HT-29 (cell line): ENCODE measurements at places on chromosomes 16 and 17. TPM values are rescaled to one million over a fixed set of nuclear protein-coding genes. Genes with fewer than 3 reads are reported as not detected.

GRCh38 chr17:64496348-64496785 lies 487 bp downstream of the POLG2 start:
- peak; percentile 38 for DNase-seq

Gene MT1M
- total RNA-seq: not detected in 2 replicates

- no peak for DNase-seq
Observed at GRCh38 chr16:64534180-64534780, 587.6 kb downstream of the CDH11 start.

Gene RAB37
- total RNA-seq: 0.55 and 1.0 TPM in 2 replicates

- DNase-seq: peak; percentile 56
Observed at GRCh38 chr17:17313350-17313991, 10.3 kb downstream of the NT5M start.

- DNase-seq: no peak
Observed at GRCh38 chr17:28398280-28398981, 7.6 kb downstream of the SLC46A1 start.

DNA sequence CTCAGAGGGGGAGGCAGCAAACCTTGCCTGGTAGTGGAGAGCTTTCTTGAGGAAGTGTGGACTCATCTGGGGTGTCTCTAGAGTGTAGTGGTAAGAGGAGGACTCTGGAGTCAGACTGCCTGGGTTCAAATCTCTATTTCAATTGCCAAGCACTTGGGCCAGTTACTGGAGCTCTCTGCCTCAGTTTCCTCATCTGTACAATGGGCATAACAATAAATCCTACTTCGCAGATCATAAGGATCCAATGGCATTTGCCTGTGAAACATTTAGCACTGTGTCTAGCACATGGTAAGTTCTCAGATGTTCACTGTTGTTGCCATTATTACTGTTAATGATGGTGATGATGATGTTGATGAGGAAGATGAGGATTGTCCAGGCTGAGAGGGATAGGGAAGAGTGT lies 23.6 kb upstream of the WFDC1 start:
- DNase-seq: no peak

DNA sequence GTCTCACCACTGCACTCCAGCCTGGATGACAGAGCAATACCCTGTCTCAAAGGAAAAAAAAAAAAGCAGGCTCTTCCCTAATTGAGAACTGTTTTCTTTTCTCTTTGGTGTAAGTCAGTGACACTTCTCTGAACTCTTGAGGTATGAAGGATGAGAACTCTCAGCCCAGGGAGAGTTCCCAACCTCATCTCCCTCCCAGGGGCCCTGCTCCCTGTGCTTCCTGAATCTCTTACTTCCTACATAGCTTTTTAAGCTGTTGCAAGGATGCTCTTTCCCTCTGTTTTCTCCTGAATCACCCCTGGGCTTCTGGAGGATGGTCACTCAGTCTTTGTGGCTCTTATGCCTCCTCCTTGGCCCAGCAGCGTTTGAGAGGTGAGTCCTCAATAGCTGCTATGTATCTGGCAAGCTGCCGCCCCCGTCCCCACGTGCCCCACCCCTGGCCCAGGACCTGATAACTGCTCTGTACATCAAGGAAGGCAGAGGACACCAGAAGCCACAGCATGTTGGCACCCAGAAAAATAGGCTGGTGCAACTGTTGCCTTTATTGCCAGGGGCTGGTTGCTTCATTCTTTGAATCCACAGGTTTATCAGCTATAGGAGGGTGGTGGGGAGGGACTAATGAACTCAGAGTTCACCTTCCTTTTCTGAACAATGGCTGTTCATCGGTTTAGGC lies 24.0 kb downstream of the IGF2BP1 start:
- no peak for DNase-seq

- DNase-seq: no peak
Observed at GRCh38 chr17:11551442-11551841, 46.8 kb upstream of the DNAH9 start.

Gene ZFHX3
- total RNA-seq: 2.6 and 3.5 TPM in 2 replicates

Gene HSDL1
- total RNA-seq: 5.8 and 6.6 TPM in 2 replicates

- DNase-seq: no peak
Observed at GRCh38 chr16:86436466-86437185, 73.7 kb upstream of the FOXF1 start.

- no peak for DNase-seq
Observed at GRCh38 chr16:57513371-57514102, 22.8 kb downstream of the CCDC102A start.

Gene KLHL10
- not detected in 2 replicates for total RNA-seq

- no peak for DNase-seq
Observed at GRCh38 chr17:69608808-69609472, 194.4 kb downstream of the MAP2K6 start.

Gene TRIM25
- 29.8 and 38.4 TPM in 2 replicates for total RNA-seq

DNA sequence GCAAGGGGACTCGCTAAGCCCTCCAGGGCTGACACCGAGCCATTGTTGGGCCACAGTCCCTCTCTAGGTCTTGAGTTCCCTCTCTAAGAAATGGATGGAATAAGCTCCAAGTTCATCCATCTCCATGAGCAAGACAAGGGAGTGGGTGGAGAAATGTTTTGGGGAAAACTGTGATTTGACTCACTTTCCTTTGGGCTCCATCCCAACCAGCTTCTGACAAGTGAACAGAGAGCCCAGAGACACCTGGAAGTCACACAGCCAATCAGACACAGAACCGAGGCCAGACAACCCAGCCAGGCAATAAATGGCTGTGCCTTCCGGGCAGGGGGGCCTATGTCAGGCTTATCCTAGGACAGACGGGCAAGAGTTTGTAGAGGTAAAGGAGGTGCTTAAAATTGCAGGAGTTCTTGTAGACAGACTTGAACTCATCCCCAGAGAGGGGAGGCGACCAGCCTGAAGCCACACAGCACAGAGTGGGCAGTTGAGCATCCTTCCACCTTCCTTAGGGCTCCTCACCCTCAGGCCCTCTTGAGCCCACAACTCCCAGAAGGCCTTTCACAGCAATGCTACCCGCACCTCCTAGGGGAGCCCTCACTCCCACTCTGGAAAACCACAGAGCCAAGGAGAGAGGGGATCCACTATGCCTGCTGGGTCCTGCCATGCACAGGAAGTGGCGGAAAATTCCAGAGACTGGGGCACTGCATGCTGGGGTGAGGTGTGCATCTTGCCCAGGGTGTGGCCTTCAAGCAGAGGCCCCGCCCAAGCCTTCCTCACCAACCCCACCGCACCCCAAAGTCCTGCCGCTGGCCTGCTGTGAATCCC lies 9.5 kb upstream of the FAM83G start:
- no peak for DNase-seq

Gene ASPA
- total RNA-seq: not detected in 2 replicates

- DNase-seq: no peak
Observed at GRCh38 chr17:83161298-83162034, 82.1 kb downstream of the METRNL start.

GRCh38 chr16:18983565-18984434 lies at the start of gene TMC7:
Gene TMC7, plus strand, starts transcription at chr16:18983934. Its CDS starts 130 bp downstream, at chr16:18984064.
- DNase-seq: peak; percentile 93

GRCh38 chr17:61543786-61544415 lies 47.1 kb downstream of the NACA2 start:
- no peak for DNase-seq

Gene TMEM132E
- total RNA-seq: not detected in 2 replicates

Gene CHST4
- total RNA-seq: 6.0 and 6.6 TPM in 2 replicates

Gene MRPL38
- 85.7 and 92.3 TPM in 2 replicates for total RNA-seq

Gene KRT33A
- total RNA-seq: not detected in 2 replicates

DNA sequence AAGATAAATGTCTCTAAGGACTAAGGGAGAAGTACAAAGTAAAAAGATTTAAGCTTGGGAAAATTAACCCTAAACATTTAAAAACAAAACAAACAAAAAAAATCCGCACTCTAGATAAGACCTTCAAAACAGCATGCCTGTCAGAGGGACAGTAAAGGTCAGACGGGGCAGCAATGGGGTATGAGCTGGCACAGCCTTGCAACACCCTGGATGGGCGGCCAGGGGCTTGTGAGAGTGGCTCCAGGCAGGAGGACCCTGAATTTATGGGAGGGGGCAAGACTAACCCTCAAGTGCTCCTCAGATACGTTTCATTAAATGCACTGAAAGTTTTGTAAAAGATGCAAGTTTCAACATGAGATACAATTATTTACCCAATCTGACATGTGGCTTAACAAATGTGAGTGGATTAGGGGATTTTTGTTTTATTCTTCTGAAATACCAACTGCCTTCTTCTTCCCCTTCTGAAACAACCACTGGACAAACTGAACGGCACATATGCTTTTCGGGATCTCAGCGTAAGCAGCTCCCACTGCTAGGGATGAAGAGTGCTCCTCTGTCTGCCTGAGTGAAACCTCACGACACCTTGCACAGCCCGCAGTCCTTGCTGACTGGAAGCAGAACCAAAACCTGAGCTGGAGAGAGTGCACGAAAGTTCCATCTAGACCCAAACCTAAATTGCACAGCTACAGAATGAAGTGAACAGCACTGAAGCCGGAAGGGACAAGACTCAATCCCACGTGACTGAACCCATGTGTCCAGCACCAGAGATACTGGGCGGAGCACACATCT lies 128.4 kb downstream of the ANKRD11 start:
- DNase-seq: peak; percentile 73

GRCh38 chr17:5526821-5527598 lies 40.6 kb downstream of the MIS12 start:
- no peak for DNase-seq

- no peak for DNase-seq
Observed at GRCh38 chr16:69663846-69664245, 62.5 kb downstream of the NQO1 start.

DNA sequence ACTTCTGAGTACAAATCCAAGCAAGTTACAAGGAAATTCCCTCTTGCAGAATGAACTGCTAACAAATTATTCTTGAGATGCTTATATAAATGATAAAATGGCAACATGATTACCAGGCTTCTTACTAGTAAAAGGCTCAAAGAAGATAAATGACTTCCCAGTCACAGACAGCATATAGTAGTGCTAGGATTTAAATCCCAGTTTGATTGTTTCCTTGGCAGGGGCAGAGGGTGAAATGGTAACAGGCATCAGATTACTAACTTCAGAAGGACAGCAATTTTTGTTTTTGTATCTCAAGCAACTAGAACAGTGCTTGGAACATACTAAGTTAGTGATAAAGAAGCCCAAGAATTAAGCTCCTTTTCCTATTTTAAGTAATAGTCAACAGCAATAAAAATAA lies 102.8 kb downstream of the SSH2 start:
- DNase-seq: no peak

Gene TMEM88
- total RNA-seq: 0.43 and 0.50 TPM in 2 replicates

Gene TBC1D3I
- 0.10 and 0.42 TPM in 2 replicates for total RNA-seq

DNA sequence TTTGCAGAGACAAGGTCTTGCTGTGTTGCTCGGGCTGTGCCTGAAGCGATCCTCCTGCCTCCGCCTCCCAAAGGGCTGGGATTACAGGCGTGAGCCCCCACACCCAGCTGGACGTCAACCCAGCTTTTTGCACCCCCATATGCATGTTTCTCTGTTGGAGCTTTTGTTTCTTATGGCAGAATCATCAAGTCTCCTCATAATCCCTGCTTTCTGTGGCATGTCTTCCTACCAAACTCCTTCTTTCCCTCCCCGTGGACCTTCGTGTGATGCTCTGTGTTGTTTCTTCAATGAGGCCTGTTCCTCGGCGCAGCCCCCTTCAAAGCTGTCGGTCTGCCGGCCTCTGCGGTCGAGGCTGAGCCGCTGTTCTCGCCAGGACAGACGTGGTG lies 71.6 kb downstream of the METRNL start:
- DNase-seq: no peak

Gene KCNH6
- 0.61 TPM in 1 of 2 replicates, not detected in the other for total RNA-seq

Gene HOXB5
- 7.5 and 8.2 TPM in 2 replicates for total RNA-seq
